ENCODE measurements at places on chromosomes 11 and 22. TPM values are rescaled to one million over a fixed set of nuclear protein-coding genes. Genes with fewer than 3 reads are reported as not detected.

Gene PRRG4
- total RNA-seq: 0.24 TPM

DNA sequence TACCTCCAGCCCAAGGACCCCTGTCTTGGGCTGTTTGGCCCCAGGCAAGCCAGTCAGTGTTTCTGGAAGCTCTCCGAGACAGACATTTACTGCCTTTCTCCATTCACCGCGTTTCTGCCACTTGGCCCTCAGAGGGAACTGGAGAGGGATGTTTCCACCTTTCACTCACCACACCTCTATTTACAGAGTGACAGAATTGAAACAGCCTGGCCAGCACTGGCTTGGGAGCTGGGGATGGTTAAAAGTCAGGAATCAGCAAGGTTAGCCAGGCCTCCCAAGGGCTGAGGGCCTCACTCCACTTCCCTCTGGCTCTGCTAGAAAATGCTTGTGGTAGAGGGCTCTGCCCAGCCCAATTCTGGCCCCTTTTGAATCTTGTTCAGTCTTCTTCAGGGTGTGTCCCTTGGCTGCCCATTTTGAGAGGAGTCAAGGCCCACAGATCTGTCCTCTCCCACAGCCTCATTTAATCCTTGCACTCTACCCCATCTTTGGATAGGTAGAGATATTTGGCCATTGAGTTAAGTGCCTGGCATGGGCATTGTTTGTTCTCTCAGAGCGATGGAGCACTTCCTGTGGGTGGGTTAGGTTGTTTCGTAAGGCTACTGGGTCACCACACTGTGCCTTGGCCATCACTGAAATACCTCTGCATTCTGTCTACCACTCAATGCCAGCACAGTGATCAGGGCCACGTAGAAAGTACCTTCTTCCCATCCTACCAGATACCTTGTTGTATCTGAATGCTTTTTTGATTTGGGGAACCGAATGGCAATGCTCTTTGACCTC is 119.2 kb downstream of the MICAL2 start:
- no peak for DNase-seq

Gene BBOX1
- not detected for total RNA-seq

Gene GVQW3
- total RNA-seq: 3.3 TPM

DNA sequence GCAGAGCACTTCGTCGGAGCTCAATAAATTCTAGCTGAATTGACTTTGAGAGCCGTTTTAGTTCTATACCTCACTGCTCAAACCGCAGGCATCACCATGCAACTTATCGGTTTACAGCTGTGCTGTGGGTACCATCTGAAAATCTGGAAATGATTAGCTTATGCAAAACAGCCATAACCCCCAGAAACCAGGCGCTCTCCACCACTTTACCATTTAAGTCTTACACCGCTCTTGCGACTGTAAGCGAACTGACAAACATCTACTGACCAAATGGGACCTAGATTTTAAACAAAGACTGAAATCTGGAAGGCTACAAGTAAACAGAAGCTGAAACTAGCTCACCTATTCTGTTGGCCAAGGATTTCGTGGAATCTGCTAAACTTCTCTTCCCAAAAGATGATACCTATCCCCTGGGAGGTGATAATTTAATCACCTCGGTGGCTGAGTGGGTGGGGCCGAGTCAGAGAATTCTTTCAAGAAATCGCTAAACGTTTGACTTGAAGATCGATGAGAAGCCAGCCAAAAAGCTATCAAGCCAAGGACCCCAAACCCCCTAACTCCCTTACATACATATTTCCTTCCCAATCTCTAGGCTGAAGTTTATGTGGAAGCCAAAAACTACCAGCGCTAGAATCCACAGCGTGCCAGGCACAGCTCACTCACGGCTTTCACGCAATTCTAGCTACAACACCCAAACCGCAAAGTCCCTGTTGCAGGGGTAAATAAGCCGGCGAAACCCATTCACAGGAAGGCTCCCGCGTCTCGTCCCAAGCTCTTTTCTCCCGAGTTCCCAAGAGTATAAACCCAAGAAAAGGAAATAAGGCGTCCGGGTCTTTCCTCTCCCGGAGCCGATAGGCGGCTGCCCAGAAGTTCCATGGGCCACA is 644 bp downstream of the SPTY2D1 start:
- peak; percentile 65 for DNase-seq

GRCh38 chr11:108237058-108237481 is 14.2 kb downstream of the ATM start:
- DNase-seq: no peak

Gene PPP1R14B
- total RNA-seq: 238 TPM
